Tibial nerve (tissue), 4 donors: ENCODE measurements at places on chromosomes 3 and 15. TPM values are rescaled to one million over a fixed set of nuclear protein-coding genes. Genes with fewer than 3 reads are reported as not detected.

Gene GP5
- not detected for total RNA-seq

Gene CCR3
- total RNA-seq: not detected

Gene SORD
- total RNA-seq: 15.0 TPM

Gene TERC
- total RNA-seq: 241 TPM

Gene GPR176
- 2.4 TPM for total RNA-seq

Gene P2RY1
- 6.7 TPM for total RNA-seq

Gene ACKR4
- not detected for total RNA-seq

GRCh38 chr15:94099574-94099960, 131.8 kb upstream of the MCTP2 start:
- no peak for DNase-seq

DNA sequence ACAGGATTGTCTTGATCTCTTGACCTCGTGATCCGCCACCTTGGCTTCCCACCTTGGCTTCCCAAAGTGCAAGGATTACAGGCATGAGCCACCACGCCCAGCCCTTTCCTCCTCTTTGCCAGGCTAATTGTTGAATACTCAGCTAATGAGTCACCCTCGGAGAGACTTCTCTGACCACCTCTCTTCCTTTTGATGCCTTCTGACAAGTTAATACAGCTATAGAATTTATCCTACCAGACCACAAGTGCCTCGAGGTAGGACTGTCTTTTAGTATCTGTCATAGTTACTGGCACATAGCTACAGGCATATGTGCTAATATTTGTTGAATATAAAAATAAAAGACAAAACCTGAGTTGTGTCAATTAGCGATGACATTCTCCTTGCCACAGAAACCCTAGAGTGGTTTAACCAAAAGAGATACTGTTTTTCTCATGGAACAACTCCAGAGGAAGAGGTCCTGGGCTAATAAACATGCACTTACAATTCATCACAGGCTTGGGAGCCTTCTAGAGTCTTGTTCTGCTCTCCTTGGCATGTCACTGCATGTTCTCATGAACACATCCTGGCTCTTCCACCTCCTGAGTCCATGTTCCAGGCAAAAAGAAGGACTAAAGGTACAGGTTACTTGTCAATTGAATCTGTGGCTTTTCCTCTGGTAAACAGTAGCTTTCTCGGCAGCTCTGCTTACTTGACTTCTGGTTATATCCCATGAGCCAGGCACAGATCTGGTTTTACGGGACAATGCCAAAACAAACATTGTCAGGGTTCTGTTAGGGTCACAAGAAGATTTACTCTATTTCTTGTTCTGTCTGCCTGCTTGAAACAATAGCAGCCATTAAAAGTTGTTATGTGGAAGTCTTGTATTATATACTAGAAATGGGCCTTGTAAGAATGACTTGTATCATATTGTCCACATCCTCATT, 332.3 kb downstream of the THSD4 start:
- DNase-seq: no peak
